ENCODE measurements at places on chromosomes 2 and 18. TPM values are rescaled to one million over a fixed set of nuclear protein-coding genes. Genes with fewer than 3 reads are reported as not detected.

The PLEK gene
- 0.60 TPM for total RNA-seq

The TMEM169 gene
- total RNA-seq: 3.0 TPM

The RESP18 gene
- total RNA-seq: not detected

The IL18RAP gene
- total RNA-seq: 3.8 TPM

The TPO gene
- 0.22 TPM for total RNA-seq

The COBLL1 gene
- total RNA-seq: not detected

The RFX8 gene
- total RNA-seq: 2.8 TPM

The C2orf15 gene
- total RNA-seq: 0.72 TPM

The KIF1A gene
- total RNA-seq: 0.37 TPM

The WDR33 gene
- total RNA-seq: 58.7 TPM

DNA sequence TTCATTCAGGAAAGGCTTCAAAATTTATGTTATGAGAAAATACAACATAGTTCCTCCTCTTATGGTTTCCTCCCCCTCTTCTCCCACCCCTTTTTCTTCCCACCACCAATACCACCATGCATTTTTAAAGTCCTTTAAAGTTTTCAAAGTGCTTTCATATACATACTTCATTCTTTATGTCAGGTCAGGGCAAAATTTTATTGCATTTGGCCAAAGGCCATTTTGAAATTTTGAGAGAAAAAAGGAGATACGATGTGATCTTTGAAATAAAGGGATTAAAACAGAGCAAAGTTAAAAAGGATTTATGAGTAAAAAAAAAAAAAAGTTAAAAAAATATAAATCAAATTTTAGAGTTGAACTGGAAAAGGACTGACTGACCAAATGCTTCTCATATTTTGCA is 792.5 kb upstream of the FANCL start:
- DNase-seq: no peak

GRCh38 chr2:120670771-120671480 is 64.7 kb upstream of the GLI2 start:
- DNase-seq: no peak

- no peak for DNase-seq
These were observed 17.7 kb upstream of the MAL start for GRCh38 chr2:95007822-95008221.

- no peak for DNase-seq
These were observed 423.3 kb downstream of the CMPK2 start for GRCh38 chr2:6442252-6442985.

GRCh38 chr18:40159141-40160017 is 1795.7 kb upstream of the PIK3C3 start:
- DNase-seq: no peak

DNA sequence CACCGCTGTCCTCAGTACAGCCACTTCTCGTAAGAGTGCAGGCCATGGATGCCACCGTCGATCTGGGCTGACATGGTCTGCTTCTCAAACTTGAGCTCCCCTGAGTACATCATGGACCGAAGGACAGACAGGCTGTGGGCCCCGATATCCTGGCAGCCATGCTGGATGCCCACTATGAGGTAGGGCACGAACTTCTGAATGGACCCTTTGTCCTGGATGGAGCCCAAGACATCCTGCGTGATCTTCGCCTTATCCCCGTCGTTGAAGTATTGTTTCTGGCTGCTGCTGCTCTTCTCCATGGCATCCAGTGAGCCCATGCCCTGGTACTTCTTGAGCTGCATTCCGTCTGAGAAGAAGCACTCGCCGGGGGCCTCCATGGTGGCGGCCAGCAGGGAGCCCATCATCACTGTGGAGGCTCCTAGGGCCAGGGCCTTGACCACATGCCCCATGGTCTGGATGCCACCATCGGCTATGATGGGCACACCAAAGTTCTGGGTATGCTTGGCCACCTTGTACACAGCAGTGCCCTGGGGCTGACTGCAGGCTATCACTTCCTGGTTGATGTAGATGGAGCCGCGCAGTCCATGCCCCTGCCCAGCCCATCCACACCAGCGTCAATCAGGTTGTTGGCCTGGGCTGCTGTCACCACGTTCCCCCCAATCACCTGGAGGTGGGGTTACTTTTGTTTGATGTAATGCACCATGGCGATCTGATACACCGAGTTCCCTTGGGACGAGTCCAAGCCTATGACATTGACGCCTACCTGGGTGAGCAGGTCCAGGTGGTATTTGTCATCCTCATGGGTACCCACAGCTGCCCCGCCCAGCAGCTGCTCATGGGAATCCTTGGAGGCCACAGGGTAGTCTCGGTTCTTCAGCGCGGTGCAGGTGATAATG is 21.8 kb downstream of the CFLAR start:
- no peak for DNase-seq

- DNase-seq: no peak
These were observed 85.5 kb downstream of the DSC3 start for GRCh38 chr18:30957066-30957465.

DNA sequence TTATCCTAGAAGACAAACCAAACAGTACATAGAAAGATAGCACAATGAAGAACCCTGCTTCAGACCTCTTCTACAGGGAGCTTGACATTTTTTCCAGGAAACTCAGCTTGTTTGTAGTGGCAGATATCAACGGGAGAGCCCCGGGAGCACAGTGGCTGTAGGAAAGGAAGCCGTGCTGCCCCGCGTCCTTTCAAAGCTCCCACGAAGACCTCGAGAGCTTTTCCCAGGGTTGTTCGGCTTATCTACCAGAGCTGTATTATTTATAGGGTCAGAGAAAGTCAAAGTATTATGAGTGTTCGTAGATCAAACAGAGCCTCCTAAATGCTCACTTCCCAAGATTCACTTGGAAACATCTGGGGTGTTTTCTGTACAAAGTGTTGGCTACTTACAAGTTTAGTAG is 167.1 kb upstream of the COPS8 start:
- DNase-seq: no peak

GRCh38 chr18:48847807-48848486 is 102.8 kb downstream of the SMAD7 start:
- no peak for DNase-seq

- no peak for DNase-seq
These were observed 303.8 kb downstream of the FSIP2 start for GRCh38 chr2:186042207-186043028.

GRCh38 chr18:22673182-22673862 is 255.6 kb upstream of the CTAGE1 start:
- DNase-seq: no peak

- DNase-seq: no peak
These were observed 4.3 kb downstream of the MCEE start for GRCh38 chr2:71125506-71126294.

DNA sequence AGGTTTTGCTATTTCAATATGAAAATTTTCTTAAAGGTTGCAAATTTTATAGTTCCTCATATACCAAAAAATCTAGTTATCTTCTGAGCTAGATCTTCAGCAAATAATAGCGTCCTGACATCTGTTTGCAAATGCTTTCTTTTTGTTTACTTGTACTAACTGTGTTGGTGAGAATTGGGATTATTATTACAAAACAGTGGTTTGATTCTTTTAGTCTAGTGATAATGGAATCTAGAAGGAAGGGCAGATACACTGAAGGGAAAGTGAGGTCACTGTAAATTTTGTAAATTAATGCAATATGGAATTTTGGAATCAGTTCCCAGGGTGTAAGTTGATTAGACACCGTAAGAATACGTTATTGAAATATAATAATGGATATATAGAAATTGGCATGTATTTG is 36.2 kb upstream of the NT5C1B start:
- DNase-seq: no peak

DNA sequence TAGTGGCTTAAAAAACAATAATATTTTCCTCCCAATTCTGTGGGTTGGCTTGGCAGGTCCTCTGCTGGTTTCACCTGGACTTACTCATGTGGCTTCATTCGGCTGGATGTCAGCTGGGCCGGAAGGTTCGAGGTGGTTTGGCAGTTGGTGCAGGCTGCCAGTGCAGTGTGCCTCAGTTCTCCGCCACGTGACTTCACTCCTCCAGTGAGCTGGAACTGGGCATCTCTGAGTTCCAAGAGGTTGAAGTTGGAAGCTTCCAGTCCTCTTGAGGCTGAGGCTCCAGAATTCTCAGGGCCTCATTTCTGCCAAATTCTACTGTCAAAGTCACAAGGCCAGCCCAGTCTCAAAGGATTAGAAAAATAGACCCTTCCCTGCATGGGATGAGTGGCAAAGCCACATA is 83.4 kb upstream of the B3GNT7 start:
- no peak for DNase-seq

DNA sequence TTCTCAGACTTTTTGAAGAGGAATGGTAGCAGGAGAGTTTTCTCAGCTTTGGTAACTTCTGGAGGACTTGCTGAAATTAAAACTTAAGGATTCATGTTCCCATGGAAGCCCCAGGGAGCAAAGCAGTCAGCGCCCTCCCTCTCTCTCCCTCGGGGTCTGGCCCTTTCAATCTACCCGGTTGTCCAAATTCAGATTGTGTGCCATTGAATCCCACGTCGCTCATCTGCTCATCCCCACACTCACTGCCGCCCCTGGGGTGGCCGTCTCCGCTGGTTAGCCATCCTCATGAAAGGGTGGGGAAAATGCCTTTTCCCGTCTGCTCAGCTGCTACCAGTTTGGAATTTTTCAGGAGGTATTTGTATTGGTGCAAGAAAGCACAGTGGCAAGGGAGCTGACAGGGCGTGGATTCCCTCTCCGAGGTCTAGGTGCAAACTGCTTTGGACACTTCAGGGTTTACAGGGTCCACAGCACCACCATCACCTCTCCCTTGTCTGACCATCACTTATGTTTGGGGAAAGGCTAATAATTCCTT is 27.1 kb downstream of the MCFD2 start:
- no peak for DNase-seq

GRCh38 chr2:178767094-178768060 is 39.8 kb downstream of the TTN start:
- no peak for DNase-seq

GRCh38 chr18:4236940-4237663 is 218.0 kb downstream of the DLGAP1 start:
- DNase-seq: no peak

DNA sequence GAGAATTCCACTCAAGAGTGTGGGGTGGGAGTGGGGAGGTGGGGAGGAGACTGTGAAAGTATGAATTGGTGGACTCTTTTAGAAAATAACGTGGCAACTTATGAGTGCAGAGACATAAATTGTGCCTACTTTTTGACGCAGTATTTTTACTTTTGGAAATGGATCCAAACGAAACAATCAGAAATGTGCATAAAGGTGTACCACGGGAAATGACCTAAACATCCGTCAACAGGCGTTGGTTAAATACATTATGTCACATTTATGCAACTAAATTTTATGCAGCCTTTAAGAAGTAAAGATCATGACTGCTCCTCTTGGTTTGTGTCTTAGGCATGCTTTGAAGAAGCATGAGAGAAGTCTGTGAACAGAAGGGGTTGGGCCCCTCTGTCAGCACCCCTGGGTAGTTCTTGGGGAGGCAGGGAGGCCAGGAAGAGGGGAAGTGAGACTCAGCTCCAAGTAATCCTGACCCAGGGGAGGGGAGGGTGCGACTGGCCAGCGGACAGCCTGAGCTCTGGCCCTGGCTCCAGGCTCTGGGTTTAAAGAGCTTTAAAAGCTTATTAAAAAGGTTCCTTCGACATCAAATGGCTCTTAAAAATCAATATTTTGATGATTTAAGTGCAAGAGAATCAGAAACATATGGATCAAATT is 126.4 kb upstream of the HAAO start:
- no peak for DNase-seq

Data from activated CD4-positive, alpha-beta T cell treated with anti-CD3 and anti-CD28 coated beads, Interleukin-2, amount 10 ng/mL, durations not matched to agents 7 days and 5 days (primary cell).